Upper lobe of left lung (tissue), 6 donors: ENCODE measurements at places on chromosomes 6 and 20.

- no peak for DNase-seq
Observed at GRCh38 chr20:15071085-15071808, 733.8 kb upstream of the FLRT3 start.

DNA sequence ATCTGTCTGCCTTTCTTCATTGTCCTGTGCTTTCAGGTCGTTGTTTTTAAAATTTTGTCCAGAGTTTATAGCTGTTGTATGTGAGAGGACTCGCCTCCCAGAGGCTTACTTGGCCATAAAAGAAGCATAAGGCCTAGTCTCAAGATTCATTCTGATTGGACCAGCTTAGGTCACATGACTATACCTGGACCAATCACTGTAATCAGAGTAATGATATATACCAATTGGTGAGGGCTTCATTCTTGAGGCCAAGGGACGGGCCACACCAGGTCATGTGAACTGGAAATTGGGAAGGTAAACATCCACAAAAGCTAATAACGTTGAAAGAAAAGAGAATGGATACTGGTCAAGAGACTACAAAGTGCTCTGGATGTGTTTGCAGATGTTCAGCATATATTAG is 141.4 kb upstream of the SULF2 start:
- DNase-seq = no peak

GRCh38 chr6:169805242-169805838 is 53.9 kb downstream of the ERMARD start:
- DNase-seq = no peak

DNA sequence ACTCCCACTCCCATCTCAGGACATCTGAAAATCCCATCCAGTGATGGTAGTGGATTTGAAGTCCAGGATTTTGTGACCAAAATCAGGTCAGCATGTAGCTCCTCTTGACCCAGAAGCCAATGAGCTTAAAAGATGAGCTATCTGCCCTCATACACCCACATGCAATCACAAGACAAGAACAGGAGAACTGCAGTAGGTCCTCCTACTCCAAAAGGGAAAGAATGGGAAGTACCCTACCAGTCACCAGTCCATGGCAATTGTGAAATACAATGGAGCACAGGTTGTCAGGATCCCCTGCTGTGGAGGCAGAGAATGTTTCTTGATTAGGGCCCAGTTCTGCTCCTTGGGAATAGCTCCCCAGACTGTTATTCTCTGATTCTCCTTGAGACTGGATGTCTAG is 347.3 kb upstream of the CNR1 start:
- DNase-seq = no peak

DNA sequence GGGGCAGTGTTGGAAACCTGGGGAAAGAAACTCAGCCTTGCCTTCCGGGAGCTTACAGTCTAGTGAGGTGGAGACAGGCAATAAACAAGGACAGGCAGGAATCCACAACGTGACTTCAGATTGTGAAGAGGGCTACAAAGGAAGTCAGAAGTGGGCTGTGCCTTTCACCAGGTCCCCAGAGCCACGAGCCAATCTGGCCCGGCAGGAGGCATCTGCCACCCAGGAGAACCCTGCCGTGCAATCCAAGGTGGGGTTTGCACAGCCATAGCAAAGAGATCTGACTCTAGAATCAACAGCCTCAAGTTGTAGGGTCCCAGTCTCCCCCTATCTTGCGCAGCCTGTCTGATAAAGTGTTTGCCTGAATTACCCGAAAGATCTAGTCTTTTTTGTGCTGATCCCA is 5.5 kb downstream of the SLC32A1 start:
- DNase-seq = no peak
